ENCODE measurements at places on chromosomes 7 and 10.

DNA sequence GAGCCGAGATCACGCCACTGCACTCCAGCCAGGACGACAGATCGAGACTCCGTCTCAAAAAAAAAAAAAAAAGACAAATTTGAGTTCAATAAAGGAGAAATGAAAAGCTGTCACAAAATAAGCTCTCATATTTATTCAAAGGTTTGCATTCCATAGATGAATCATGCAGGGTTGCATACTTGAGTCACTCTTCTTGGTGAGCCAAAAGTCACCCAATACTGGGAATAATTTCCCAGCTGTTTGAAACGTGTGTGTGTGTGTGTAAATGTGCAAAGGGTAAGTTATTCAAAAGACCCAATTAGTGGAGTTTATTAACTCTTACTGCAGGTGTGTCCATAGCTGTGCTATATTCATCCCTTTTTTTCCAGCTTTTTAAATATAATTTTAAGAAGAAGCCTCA, 297.7 kb downstream of the CCDC3 start:
- peak; percentile 51 for DNase-seq

GRCh38 chr7:66219805-66220204, 14.7 kb downstream of the TPST1 start:
- no peak for DNase-seq

DNA sequence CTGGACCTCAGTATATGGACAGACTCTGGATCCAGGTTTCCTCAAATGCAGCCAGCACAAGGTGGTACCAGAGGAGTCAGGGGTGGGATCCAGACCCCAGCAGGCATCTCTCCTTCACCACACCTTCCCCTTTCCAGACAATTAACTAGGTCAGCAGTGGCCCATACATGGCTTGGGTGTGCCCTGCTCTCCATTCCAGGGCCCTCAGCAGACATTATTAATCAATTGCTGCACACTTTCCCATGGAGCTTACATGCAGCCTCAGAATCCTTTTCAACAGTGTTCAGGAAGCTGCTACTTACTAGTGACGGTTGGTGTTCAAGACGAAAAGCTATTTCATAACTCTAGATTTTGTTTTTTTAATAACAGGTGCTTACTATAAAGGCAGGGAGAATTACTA, 6.0 kb downstream of the COL13A1 start:
- no peak for DNase-seq

GRCh38 chr7:155285833-155286232, 11.8 kb upstream of the INSIG1 start:
- DNase-seq: no peak

DNA sequence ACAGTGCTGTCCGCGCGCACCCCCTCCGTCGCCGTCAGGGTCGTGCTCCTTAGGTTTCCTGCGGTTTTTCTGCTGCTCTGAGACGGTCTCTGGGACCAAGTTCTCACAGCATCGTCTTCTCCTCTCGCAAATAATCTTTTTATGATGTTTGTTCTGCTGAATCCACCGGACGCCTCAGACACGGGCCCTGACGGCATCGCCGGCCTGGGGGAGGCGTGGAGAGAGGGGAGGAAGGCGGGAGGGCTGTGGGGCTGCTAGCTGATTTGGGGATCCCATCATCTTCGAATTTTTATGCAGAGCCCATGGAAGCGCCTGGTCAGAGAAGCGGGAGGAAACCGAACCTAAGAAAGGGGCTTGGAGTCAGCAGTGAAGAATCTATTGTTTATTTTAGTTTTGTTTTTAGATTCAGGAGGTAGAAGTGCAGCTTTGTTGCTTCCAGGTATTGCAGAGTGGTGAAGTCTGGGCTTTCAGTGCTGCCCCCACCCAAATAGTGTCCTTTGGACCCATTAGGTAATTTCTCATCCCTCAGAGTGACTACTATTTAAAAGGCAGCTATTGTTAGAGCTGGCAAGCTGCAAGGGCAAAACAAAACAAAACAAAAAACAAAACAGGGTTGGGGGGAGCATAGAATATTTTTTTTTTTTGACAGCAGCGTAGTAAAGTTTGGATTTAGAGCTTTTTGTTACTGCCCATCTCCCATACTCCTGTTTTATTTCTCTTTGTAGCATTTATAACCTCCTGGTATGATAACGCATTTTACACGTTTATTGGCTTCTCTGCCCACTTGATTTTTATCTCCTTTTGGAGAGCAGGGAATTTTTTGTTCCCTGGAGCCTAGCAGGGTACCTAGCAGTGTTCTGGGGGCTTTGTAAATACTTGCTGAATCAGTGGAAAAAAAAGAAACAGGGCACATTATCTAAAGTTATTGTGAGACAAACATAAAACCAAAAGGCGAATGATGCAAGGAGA, 92.6 kb downstream of the SPAG6 start:
- DNase-seq: no peak
